ENCODE measurements at places on chromosomes 3 and 15. TPM values are rescaled to one million over a fixed set of nuclear protein-coding genes. Genes with fewer than 3 reads are reported as not detected.

GRCh38 chr3:46422617-46423016 is 15.6 kb downstream of the CCRL2 start:
- H3K27me3 ChIP-seq, result peaks cover 1% of the 10 kb centered on the region
- no peak overlapping the region for H3K27ac ChIP-seq
- H3K4me1 ChIP-seq, result peaks cover 13% of the 10 kb centered on the region
- H3K4me3 ChIP-seq, result no peak overlapping the region

The XCR1 gene
- total RNA-seq, result not detected

DNA sequence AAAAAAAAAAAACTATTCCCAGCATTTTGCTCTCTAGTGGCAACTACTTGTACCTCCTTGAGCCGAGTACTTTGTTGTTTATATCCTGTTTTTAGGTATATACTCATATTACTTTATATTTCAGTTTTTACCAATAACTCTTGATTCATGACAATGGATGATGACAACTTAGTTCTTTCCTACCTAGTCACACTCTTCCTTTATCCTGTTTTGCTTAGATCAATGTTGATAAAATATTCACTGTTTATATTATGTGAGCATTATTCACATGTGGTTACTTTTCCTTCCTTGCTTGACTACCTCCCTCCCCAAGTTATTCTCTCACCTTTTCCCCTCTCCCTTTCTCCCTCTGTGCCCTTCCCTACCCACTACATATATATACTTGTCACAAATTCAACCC is 53.7 kb downstream of the NKIRAS1 start:
- H3K4me3 ChIP-seq, result no peak overlapping the region
- no peaks in the 10 kb centered on the region for H3K27me3 ChIP-seq
- no peak overlapping the region for H3K27ac ChIP-seq
- H3K36me3 ChIP-seq, result no peaks in the 10 kb centered on the region
- H3K4me1 ChIP-seq, result peaks cover 23% of the 10 kb centered on the region
- DNase-seq, result no peak

DNA sequence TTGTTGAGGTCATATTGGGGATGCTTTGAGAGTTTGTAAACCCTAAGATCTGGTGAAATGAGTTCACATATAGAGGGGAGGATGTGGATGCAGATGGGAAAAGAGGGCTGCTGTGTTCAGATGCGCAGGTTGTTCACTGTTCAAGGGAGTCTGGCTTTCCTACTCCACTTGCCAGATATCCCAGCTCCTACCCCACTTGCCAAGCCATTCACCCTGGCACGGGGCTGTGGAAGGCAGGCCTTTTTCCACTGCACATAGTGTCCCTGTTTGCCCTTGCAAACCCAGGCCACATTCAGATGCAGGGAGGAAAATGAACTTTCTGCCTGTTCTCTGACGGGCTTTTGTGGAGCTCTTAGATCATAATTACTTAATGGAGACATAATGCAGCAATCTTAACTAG is 29.0 kb downstream of the CRABP1 start:
- H3K27ac ChIP-seq, result no peak overlapping the region
- peaks cover 3% of the 10 kb centered on the region for H3K27me3 ChIP-seq
- H3K4me3 ChIP-seq, result no peak overlapping the region
- DNase-seq, result no peak

DNA sequence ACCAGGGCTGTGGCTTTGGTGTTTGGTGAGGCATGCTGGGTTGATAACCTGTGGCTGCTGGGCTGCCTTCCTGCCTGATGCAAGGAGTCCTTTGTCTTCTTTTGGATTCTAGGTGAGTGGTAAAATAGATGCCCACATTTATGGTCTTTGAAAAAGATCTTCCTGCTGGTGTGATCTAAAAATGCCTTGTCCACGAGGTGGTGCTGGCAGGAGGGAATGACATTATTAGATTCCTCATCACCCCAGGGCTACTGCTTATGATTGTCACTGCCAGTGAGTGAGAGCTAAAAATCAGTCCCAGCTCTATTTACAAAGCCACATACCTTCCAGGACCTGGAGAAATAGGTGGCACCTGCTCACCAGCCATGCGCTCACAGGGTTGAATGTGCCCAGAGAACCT is 355.5 kb upstream of the ROPN1 start:
- H3K36me3 ChIP-seq, result no peaks in the 10 kb centered on the region
- no peak for DNase-seq
- peaks cover 8% of the 10 kb centered on the region for H3K27me3 ChIP-seq
- H3K4me1 ChIP-seq, result no peaks in the 10 kb centered on the region
- H3K4me3 ChIP-seq, result no peak overlapping the region

GRCh38 chr15:47607695-47608094 is 109.6 kb upstream of the SEMA6D start:
- no peaks in the 10 kb centered on the region for H3K27me3 ChIP-seq
- no peak overlapping the region for H3K27ac ChIP-seq
- DNase-seq, result no peak

The ARGFX gene
- total RNA-seq, result not detected

DNA sequence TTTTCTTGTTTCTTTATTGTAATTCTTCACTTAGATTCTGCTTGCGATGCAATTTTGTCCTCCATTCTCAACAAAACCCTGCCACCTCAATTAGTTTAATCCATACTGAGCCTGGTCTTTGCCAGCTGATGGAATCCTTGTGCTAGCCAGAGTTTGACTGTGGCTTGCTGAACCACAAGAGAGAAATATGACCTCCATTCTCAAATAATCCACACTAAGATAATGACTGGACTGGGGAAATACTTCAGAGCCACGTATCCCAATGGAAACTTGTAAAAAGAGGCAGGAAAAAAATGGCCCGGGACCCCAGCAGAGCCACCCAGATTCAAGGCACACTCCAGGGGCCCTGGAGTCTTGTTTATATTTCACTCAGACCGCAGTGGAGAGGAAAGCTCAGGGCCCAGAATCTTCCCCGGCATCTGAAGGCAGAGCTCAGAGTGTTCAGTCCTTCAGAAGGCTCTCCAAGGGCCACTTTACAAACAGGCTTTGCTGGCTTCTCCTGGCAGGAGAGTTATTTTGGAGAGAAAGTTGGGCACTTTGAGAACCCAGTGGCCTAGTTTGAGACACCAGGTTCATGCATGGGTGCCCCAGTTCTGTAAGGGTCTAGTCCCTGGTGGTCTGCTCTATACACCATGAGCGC is 62.7 kb downstream of the SSUH2 start:
- no peaks in the 10 kb centered on the region for H3K27me3 ChIP-seq
- no peaks in the 10 kb centered on the region for H3K4me1 ChIP-seq
- H3K36me3 ChIP-seq, result no peaks in the 10 kb centered on the region
- H3K4me3 ChIP-seq, result no peak overlapping the region

GRCh38 chr3:133441867-133442270 is 42.0 kb downstream of the BFSP2 start:
- peaks cover 32% of the 10 kb centered on the region for H3K4me1 ChIP-seq
- peak; percentile 35 for DNase-seq
- H3K27ac ChIP-seq, result peak overlapping the region; percentile 99
- H3K36me3 ChIP-seq, result peaks cover 14% of the 10 kb centered on the region

The PRSS50 gene
- not detected for total RNA-seq

The GOLGA8J gene
- total RNA-seq, result not detected

The GABRA5 gene
- not detected for total RNA-seq
